Activated T-helper 1 cell treated with anti-CD3 and anti-CD28 coated beads, Interleukin-12 subunit alpha, Interleukin-12 subunit beta, Interleukin-2, Interleukin-4 antibody, amounts not matched to agents 30 ng/mL and 10 ng/mL and 1 ng/mL, durations not matched to agents 14 hours and 24 hours and 36 hours (primary cell): ENCODE measurements at places on chromosomes 5 and 9. TPM values are rescaled to one million over a fixed set of nuclear protein-coding genes. Genes with fewer than 3 reads are reported as not detected.
A peak's percentile ranks its signal among the peaks of the same experiment; 100 is the strongest.

The TIMD4 gene
- 24.5 and 27.3 TPM in 2 replicates for total RNA-seq

The SLC45A2 gene
- total RNA-seq: 0.18 TPM in 1 of 2 replicates, not detected in the other

The IGFBPL1 gene
- not detected in 2 replicates for total RNA-seq

The CYLC2 gene
- total RNA-seq: not detected in 2 replicates

The FAM163B gene
- total RNA-seq: not detected in 2 replicates

The FAM240B gene
- not detected in 2 replicates for total RNA-seq

The ZCCHC9 gene
- 41.7 and 47.3 TPM in 2 replicates for total RNA-seq

The DOCK8 gene
- 120 and 122 TPM in 2 replicates for total RNA-seq

The HARS1 gene
- 112 and 114 TPM in 2 replicates for total RNA-seq

The PHF24 gene
- total RNA-seq: 0.08 and 0.12 TPM in 2 replicates

DNA sequence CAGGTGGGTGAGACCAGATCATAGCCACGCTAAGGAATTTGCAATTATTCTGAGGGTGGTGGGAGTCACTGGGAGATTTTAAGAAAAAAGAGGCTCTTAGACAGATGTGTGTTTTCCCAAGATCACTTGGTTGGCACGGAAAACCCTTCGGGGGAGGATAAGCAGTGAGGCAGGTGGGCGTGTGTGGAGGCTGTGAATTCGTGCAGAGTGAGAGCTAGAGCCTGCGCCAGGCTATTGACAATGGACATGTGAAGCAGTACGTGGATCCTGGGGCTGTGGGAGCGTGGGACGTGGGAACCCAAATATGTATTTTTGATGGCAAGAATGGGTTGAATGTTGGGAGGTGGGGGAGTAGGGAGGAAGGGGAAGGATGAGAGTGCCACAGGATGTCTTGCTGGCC lies 19.4 kb downstream of the MVB12B start:
- no peak for DNase-seq

- peak; percentile 3 for DNase-seq
Measured at GRCh38 chr5:40033411-40033810, 608.6 kb upstream of the DAB2 start.

- DNase-seq: no peak
Measured at GRCh38 chr5:180253036-180253824, 38.7 kb downstream of the MAPK9 start.

DNA sequence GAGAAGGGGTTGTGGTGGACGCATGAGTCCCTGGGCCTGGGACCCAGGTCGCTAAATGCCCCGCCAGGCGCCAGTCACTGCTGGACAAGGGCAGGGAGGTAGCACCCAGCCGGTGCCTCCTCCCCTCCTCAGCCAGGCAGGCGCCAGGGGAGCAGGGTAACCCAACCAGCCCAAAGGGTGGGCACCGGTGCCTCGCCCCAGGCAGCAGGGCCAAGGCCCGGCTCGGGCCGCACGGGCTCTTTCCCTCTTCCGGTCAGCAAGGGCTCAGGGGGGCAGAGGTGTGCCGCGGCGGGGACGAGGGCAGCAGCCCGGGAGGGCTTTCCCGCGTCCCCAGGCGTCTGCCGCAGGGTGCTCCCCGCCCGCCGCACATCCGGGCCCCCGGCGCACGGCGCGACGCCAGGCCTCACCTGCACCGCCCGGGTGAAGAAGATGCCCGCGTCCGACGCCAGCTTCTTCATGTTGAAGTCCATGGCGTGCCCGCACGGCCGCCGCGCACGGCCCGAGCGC lies 393 bp downstream of the SH3GLB2 start:
- no peak for DNase-seq

DNA sequence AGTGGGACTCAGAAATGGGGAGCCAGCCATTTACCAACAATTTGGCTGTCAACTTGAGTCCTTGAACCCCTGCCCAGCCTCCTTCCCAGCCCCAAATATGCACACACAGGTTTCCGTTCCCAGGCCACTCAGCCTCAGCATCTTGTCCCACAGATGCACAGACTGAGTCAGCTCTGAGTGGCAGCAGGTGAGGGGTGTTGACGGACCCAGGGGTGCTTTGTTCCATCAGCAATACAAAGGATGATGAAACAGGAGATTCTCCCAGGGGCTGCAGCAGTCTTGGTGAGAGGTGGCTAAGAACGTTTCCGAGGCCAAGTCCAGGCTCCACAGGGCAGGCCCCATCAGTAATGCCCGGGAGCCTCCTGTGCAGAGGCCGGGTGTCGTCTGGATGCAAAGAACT lies 4.9 kb upstream of the OLFM1 start:
- no peak for DNase-seq

DNA sequence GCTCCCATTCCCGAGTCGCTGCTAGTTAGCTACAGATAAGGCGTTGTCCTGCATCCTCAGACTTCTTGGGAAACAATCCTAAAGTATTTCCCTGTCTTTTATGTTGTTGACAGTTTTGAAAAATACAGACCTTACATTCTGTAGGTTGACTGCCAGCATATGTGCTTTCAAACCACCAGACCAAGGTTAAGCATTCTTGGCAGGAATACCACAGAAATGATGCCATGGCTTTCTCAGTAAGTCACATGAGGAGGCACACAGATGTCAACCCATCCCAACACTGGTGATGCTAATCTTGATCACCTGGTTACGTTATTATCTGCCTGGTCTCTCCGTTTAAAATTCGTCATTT lies 871 bp downstream of the GLE1 start:
- DNase-seq: no peak

DNA sequence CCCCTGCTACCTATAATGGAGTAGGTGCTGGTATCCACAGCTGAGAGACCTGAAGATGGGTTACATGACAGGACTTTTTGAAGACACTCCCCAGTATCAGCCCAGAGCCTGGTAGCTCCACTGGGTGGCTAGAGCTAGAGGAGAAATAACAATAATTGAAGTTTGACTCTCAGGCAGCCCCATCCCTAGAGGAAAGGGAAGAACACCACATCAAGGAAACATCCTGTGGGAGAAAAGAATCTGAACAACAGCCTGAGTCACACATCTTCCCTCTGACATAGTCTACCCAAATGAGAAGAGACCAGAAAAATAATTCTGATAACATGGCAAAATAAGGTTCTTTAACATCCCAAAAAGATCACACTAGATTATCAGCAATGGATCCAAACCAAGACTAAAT lies 432.1 kb downstream of the CDH18 start:
- DNase-seq: no peak

- DNase-seq: peak; percentile 27
Measured at GRCh38 chr5:52989025-52989780, at the start of gene ITGA2. ITGA2 (plus strand) TSS chr5:52989352; CDS start chr5:52989469, 117 bp downstream.

GRCh38 chr5:172902497-172903472 lies 56.4 kb upstream of the RPL26L1 start:
- no peak for DNase-seq

DNA sequence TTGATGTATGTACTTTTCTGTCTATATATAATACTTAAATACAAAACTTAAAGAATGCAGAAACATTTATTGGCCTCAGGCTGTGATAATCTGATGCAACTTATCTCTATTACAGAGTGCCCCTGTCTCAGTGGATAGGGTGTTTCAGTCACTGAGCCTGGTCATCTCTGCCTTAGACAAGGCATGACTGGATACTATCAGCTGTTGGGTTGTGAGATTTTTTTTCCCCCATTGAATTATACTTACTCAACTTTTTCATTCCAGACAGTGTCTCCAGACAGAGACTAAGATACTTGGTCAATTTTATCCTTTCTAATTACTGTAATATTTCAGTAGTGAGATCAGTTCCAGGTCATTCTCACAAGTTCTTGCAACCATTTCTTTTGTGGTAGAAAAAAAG lies 26.7 kb downstream of the XRCC4 start:
- no peak for DNase-seq

DNA sequence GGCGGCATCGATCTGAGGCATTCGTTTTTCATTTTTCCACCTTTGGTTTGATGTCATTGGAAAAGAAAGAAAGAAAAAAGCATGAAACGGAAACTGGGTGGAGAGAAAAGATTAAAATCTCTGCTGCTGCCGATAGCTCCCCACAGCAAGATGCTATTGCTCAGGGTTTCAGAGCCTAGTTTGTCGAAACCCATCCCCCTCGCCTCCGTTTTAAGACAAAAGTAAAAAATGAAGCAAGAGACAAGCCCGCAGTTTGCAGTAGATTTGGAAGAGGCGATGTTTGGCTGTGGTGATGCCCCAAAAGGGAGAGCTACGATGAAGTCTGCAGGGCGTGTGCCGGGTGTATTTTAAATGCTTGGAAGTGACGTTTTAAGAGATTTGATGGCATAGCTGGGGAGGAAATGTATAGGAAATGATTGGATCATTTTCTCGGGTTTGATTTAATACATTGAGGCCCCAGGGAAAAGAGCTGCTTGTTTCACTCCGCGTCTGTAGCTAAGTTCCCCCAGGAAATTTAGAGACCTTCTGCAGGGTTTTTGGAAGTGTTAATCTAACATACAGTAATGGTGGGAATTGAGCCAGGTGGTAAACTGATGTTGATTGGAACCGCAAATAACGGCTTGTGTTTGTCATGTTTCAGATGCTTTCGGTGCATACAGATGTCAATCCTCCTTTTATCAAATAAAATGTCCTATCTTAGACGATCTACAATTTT lies 909 bp downstream of the NDFIP1 start:
- DNase-seq: no peak

DNA sequence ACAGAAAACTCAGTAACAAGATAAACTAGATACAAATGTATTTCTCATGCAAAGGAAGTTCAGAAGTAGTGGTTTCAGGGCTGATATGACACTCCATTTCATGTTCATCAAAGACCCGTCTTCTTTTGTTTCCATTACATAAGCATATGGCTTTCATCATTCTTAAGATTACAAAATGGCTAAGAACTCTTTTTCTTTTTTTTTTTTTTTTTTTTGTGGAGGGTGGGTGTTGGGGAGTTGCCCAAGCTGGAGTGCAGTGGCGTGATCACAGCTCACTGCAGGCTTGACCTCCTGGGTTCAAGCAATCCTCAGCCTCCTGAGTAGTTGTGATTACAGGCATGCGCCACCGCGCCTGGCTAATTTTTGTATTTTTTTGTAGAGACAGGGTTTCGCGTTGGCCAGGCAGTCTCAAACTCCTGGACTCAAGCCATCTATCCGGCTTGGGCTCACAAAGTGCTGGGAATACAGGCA lies 22.0 kb upstream of the PTBP3 start:
- no peak for DNase-seq

GRCh38 chr9:122526602-122527001 lies 491 bp downstream of the OR1N1 start:
- DNase-seq: no peak

- DNase-seq: no peak
Measured at GRCh38 chr5:136703706-136704105, 338.4 kb upstream of the TRPC7 start.

GRCh38 chr5:158431369-158432029 lies 572.6 kb upstream of the CLINT1 start:
- no peak for DNase-seq

GRCh38 chr5:149408252-149409099 lies 29.4 kb upstream of the IL17B start:
- no peak for DNase-seq

DNA sequence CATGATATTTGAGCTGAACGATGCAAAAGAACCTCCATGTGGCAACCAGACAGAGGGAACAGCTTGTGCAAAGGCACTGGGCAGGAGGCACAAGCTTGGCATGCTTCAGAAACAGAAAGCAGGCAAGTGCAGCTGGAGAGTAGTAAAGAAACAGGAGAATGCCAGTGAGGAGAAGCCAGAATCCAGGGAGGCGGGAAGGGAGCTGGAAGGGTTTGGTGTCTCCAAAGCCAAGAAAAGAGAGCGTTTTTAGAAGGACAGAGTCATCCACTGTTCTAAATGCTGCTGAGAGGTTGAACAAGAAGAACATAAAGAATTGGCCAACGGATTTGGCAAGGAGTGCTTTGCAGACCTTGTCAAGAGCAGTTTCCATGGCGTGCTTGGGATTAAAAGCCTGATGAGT lies 124.7 kb downstream of the TLE1 start:
- no peak for DNase-seq

- no peak for DNase-seq
Measured at GRCh38 chr9:128684065-128684324, 5.0 kb upstream of the SET start.

GRCh38 chr9:131593091-131593820 lies 47.9 kb downstream of the PRRT1B start:
- DNase-seq: no peak

- DNase-seq: no peak
Measured at GRCh38 chr9:137198051-137198901, 2.3 kb downstream of the TPRN start.

GRCh38 chr5:139268364-139269202 lies 25.0 kb upstream of the MATR3 start:
- no peak for DNase-seq

DNA sequence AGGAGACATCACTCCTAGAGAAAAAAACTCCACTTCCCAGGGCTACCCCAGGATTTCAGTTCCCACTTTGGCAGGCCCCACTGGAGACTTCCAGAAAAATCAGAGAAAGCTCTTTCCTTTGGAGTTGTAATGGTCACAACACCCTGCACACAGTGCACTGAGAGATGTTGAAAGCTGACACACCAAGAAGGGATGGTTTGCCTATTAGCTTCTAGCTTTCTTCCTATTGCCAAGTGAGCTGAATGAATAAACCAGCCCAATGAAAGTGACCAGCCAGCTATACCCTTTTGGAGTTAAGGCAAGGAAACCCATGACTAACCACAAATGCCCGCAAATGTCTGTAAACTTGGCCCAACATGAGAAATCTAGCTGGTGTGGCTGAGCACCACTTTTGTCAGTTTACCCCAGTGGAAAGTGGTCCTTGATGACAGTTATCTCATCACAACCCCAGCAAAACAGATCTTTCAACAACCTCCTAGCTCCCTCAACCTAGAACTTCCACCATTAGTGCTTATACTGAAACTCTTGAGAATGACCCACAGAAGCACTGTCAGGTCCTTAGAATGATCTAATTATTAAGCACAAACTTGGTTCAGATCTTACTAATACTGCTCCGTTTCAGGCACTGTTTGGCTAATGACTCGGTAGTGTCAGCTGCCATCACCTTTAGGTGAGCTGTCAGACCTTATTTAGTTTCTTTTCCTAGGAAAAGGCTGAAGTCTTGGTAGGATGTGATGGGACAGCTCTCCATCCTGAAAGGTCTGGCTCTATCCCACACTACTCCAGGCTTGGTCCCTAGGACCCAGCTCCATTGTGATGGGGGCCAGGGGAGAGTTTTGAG lies 11.2 kb downstream of the IRF1 start:
- DNase-seq: no peak

DNA sequence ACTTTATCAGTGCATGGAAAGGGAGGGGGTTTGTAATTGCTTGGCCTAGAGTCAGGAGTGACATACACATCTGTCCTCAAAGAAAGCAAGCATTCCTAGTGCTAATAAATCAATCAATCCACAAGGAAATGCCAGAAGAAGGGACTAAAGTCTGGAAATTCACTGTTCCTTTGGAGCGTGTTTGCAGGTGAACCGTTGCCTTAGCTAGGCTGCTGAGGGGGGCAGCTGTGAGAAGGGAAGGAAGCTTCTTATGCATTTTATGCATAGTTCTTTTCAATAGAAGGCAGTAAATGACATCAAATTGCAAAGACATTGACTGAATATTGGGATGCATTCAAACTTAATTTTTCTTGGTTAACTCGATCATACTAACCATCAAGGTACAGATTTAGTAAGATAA lies 1092.5 kb upstream of the SEMA6A start:
- no peak for DNase-seq

- no peak for DNase-seq
Measured at GRCh38 chr5:174344335-174344734, 298.8 kb downstream of the NSG2 start.

- DNase-seq: no peak
Measured at GRCh38 chr9:70588999-70589398, 174.5 kb upstream of the KLF9 start.

- DNase-seq: no peak
Measured at GRCh38 chr5:178297751-178298150, 65.1 kb upstream of the PHYKPL start.
